ENCODE measurements at places on chromosomes 1 and 21. TPM values are rescaled to one million over a fixed set of nuclear protein-coding genes. Genes with fewer than 3 reads are reported as not detected.

- DNase-seq: no peak
- peaks cover 17% of the 10 kb centered on the region for H3K4me1 ChIP-seq
- no peak overlapping the region for H3K27ac ChIP-seq
- H3K4me3 ChIP-seq: no peak overlapping the region
- H3K27me3 ChIP-seq: peaks cover 8% of the 10 kb centered on the region
Measured at GRCh38 chr1:226492426-226493137, 56.0 kb upstream of the STUM start.

DNA sequence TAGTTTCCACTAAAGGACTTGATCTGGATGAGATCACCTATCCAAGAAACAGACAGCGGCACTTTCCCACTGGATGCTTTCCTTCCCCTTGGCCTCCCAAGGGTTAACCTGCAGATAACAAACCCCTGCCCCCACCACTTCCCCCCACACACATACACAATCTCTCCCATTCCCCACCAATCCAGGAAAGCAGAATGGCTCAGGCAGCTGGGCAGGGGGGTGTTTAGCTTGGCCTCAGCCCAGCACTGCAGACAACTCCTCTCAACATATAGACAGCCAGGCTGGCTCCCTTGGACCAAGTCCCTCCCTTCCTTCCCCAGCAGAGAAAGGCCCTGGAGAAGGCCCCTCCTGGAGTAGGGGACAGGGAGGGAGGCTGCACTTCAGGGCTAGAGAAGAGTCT is 24.6 kb downstream of the PLEKHA6 start:
- H3K4me1 ChIP-seq: no peaks in the 10 kb centered on the region
- no peak overlapping the region for H3K27ac ChIP-seq
- peaks cover 2% of the 10 kb centered on the region for H3K27me3 ChIP-seq
- no peak for DNase-seq

- H3K4me1 ChIP-seq: no peaks in the 10 kb centered on the region
- no peak overlapping the region for H3K27ac ChIP-seq
- no peaks in the 10 kb centered on the region for H3K36me3 ChIP-seq
Measured at GRCh38 chr1:65894738-65895605, 102.3 kb downstream of the PDE4B start.

Gene TTC22
- total RNA-seq: 3.5 TPM
